ENCODE measurements at places on chromosomes 2 and 18.

DNA sequence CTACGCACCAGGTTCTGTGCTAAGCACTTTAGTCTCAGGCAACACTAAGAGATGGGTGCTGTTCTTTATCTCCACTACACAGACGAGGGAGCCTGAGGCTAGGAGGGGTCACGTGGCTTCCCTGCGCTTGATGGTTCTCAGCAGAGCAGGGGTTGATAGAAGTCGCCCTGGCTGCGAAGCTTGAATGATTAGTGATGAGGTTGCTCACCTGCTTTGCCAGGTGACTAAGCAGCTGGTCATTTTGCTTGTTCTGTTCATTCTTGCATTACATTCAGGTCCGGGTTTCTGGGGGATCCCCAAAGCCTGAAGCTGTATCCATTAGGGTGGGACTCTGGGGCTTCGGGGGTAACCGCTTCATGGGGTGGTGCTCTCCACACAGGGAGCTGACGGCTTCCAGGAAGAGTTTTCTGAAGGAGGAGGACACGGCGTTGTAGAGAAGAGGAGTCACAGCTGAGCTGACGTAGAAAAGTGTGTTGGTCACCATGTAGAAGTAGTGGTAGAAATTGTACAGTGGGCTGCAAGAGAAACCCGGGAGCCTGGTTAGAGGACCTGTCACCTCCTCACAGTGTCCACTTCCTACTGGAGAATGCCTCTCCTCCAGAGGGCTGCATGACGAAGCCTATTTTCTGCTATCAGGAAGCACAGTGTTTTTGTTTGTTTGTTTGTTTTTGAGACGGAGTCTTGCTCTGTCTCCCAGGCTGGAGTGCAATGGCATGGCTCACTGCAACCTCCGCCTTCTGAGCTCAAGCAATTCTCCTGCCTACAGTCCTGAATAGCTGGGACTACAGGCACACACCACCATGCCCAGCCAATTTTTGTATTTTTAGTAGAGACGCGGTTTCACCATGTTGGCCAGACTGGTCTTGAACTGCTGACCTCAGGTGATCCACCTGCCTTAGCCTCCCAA is 11.5 kb downstream of the NTSR2 start:
- no peak for DNase-seq

GRCh38 chr18:75802681-75803080 is 375.2 kb upstream of the SMIM21 start:
- no peak for DNase-seq

- DNase-seq: no peak
Observed at GRCh38 chr18:9796011-9796410, 87.9 kb downstream of the RAB31 start.

- no peak for DNase-seq
Observed at GRCh38 chr18:26386441-26386840, 160.2 kb downstream of the TAF4B start.

DNA sequence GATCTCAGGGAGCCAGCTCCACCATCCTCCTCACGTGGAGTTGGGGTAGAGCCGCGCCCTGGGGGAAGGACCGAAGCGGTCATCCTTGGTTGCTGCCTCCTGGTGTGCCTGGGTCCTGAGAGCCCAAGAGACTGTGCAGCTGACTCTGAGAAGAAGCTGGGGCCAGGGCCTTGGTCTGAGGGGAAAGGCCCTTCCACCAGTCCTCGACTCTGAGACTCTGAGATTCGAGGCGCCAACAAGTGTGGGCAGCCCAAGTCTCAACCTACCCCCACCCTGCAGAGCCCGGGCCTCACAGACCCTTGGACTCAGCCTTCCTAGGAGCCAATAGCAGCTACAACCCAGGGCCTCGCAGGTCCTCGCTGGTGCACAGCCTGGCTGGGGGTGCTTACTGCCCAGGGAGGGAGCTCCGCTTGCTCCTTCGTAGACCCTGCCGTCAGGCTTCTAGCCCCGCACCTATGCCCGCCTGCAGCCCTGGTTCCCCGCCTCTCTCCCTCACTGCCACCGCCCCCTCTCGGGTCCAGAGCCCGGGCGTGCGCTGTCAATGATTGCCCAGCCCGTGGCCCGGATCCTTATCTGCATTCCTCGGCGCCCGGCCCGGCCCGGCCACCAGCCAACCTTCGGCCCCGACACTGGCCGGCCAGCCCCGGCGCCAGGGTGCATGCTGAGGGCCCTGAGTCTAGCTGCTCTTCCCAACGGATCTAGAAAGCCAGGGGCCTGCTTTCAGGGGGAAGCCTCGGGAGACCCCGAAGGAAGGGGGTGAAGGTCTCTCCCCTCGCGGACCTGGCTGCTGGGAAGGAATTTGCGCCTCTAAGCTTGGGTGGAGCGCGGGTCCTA is 2.0 kb downstream of the IHH start:
- DNase-seq: no peak

DNA sequence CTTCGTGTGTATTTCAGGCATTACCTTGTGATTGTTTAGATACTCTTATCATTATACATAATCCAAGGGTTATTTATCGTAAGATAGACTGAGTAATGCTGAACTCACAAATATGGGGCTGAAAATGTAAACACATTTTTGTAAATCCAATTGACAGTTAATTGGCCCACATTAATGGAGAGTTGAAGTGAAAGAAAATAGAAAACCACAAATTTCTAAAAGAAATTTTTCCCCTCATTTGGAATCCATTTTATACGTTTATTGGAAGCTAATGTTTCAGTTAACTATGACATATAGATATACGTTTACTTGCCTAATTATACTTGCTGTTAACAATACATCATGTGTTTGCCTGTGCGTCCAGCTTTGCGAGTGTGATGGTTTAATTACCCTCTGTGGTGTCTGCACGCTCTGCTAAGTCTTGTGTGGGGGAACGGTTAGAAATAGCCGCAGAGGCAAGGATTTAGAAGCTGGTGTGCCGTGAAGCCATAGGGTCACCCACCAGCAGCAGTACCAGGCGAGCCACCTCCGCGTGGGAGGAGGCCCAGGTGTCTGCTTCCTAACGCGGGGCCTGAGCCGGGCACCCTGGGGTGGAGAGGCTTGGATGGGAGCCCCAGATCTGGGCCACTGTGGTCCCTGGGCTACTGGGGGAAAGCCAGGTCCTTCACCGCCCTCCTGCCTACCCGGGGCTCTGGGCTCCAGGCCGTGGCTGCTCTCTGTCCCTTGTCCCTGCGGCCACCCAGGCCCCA is 38.0 kb downstream of the TSHZ1 start:
- no peak for DNase-seq

GRCh38 chr18:25298853-25299274 is 53.1 kb downstream of the ZNF521 start:
- no peak for DNase-seq

DNA sequence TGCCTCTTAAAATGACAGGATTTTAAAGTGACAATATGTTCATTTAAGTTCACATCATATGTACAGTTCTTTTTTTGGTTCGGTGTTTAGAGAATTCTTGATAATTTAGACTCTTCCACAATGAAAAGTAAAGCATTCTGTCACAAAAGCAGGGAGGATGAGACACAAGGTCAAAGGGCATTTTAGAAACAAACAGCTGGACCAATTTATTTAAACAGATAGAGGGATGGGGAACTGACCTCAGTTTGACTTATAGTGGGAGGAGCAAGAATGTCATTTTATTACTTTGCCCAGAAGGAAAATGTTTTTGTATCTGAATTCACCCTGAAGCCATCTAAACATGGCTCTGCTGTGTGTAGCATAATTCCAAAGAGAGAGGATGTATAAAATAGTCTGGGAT is 128.5 kb downstream of the MEIS1 start:
- DNase-seq: no peak

Data from activated CD4-positive, alpha-beta T cell treated with anti-CD3 and anti-CD28 coated beads, Interleukin-2, amount 50 U/mL, for 24 hours (primary cell).